ENCODE measurements at places on chromosomes 6 and 20.

GRCh38 chr6:7139835-7140470 lies 32.2 kb downstream of the RREB1 start:
- no peak for DNase-seq

DNA sequence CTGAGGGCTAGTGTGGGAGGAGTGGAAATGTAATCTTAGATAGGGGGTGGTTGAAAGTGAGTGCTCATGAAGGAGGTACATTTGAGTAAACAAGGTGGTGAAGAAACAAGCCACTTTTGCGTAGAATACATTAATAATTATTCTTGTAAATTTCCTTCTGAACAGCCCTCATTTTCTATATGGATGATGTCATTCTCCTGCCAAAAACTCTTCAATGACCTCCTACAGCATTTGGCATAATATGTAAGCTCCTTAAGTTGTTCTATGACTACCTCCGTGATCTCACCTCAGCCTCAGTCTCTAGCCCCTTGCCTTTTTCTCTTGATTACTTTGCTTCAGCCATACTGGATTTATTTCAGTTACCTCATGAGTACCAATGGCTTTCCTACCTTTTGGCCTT lies 14.0 kb upstream of the SNAP91 start:
- no peak for DNase-seq

- DNase-seq = no peak
These were observed 252.7 kb downstream of the UST start for GRCh38 chr6:148999501-148999900.

DNA sequence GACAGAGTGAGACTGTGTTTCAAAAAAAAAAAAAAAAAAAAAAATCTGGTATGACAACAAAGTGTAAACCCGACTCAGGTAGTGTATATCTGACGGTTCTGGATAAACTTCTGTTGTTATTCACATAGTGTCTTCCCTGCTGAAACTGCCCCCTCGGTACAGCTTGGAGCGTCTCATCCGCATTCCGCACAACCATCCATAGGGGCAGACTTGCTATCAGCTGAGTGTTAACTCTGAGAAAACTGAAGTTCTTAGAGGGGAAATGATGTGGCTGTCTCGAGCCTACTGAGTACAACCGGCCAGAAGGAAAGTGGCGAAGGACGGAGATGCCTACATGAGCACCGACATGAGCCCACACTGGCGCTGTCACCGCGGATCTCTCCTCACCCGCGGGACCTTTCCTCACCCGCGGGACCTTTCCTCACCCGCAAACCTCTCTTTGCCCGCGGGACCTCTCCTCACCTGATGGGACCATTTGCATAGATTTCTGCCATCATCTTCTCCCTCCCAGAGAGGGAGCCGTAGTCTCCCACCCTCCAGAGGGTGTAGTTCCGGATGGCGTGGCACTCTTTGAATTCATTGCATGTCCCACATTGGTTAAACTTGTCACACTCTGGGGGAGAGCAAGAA lies 9.8 kb downstream of the CTSZ start:
- DNase-seq = no peak

GRCh38 chr6:163731215-163732013 lies 316.9 kb downstream of the QKI start:
- no peak for DNase-seq

DNA sequence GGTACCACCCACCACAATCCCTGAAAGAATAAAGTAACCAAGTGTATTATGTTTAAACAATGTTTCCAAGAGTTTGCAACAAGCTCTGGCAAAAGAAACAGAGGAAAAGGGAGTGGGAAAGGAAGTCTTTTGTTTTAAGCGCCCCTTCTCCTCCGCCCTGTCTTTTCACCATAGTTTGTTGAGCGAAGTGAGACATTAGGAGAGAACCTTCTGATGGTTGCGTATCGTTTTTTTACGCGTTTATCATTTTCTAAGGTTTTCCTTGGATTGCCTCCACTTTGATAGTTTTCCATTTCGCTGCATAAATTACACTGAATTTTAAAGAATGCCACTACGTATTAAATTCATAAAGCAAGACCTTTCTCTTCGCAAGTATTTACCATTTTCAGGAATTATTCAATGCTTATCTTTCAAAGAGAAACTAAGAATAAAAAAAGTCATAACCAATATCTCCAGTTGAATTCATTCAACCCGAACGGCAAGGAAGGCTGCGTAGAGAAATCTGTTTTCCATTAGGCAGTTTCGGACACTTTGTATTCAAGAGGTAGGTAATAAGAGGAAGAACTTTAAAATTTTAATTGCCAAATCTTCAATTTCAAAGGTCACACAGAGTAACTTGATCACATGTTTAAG lies 920 bp upstream of the EPHA7 start:
- no peak for DNase-seq

DNA sequence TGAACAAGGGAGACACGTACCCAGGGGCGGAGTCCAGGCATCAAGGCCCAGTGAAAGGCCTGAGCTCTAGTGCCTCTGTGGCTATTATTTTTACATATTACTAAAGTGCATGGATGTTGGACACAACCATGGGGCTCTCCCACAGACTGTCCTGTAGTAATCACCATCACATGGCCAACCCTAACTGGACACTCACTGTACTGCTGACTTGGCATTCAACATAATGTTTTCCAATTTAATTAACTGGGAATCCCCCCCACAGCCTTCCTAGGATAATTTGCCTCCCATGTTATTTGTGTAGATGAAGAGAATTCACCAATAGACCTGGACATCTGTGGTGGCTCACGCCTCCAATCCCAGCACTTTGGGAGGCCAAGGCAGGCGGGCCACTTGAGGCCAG lies 34.5 kb downstream of the ARFGEF2 start:
- DNase-seq = no peak

DNA sequence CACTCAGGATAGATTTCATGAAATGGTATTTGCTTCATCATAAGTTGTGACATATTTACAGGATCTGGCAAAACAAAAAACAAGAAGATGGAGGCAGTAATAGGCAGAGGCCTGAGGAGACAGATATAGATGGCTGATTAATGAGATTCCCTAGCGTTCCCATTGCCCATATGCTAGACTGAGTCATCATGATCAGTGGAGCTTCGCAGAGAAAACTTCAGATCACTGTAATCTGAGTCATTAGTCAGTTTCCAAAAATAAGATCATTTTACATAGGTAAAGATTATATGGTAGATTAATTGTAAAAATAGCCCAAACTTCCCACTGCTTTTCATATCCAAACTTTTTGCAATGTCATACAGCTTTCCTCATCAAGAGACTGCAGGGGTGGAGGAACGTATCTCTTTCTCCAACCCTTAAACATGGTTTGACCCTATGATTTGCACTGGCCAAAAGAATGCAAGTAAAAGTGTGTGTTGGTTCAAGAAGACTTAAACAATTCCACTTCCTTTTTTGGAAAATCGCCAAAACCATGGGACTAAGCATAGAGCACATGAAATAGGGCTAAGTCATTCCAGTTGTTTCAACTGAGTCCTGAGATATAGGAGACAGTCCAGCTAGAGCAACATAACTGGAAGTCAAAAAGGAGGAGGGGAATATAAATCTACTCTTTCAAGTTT lies 626.0 kb downstream of the RNF144B start:
- DNase-seq = no peak

- no peak for DNase-seq
These were observed 43.6 kb upstream of the IER3 start for GRCh38 chr6:30787954-30788353.

DNA sequence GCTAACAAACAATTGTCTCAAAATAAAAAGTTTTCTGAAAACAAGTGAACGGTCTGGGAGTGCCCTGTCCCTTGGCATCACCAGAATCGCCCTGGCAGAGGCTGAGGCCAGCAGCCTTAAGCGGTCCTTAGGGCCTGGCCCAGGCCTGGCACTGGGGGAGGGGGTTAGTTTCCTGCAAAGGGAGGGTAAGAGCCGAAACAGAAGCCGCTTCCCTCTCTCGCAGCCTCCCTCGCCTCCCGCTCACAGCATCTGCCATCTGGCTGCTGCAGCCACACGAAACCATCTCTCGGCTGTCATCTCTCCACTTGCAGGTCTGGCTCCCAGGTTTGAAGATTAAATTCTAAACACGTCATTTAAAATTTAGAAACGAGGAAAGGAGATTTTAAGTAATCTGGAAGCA lies 31.5 kb downstream of the PMEPA1 start:
- DNase-seq = no peak

GRCh38 chr6:85114581-85114935 lies 335.3 kb upstream of the NT5E start:
- DNase-seq = no peak

GRCh38 chr20:35626386-35627001 lies 10.9 kb downstream of the SPAG4 start:
- DNase-seq = no peak
